ENCODE measurements at places on chromosomes 7 and 10. TPM values are rescaled to one million over a fixed set of nuclear protein-coding genes. Genes with fewer than 3 reads are reported as not detected.

DNA sequence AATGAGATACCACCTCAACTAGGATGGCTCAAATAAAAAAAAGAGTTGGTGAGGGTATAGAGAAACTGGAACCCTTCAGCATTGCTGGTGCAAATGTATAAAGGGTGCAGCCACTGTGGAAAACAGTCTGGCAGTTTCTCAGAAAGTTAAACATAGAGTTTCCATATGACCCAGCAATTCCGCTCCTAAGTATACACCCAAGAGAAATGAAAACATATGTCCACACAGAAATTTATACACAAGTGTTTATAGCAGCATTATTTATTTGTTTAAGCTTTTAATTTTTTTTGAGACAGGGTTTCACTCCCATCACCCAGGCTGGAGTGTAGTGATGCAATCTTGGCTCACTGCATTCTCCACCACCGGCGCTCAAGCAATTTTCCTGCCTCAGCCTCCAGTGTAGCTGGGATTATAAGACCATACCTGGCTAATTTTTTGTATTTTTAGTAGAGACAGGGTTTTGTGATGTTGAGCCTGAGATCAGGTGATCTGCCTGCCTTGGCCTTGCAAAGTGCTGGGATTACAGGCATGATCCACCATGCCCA is 118.2 kb upstream of the KIF5B start:
- no peak for DNase-seq

DNA sequence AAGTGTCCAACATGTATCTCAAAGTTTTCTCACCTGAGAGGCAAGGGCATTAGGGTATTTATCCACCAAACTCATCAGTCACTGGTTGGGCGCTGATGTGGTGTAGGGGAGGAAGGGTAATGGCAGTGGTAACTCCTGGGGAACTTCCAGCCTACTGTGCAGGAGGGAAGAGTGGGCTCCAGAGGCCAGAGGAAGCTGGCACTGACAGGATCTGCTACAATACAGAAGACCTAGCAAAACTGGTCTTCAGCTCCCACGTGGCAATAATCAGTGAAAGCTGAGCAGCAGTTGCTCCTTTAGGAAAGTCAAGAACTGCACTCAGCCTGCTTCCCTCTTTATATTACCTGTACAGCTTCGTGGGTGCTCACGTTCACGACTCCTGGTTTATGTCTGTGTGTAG is 17.2 kb upstream of the CAMK2G start:
- DNase-seq = no peak

DNA sequence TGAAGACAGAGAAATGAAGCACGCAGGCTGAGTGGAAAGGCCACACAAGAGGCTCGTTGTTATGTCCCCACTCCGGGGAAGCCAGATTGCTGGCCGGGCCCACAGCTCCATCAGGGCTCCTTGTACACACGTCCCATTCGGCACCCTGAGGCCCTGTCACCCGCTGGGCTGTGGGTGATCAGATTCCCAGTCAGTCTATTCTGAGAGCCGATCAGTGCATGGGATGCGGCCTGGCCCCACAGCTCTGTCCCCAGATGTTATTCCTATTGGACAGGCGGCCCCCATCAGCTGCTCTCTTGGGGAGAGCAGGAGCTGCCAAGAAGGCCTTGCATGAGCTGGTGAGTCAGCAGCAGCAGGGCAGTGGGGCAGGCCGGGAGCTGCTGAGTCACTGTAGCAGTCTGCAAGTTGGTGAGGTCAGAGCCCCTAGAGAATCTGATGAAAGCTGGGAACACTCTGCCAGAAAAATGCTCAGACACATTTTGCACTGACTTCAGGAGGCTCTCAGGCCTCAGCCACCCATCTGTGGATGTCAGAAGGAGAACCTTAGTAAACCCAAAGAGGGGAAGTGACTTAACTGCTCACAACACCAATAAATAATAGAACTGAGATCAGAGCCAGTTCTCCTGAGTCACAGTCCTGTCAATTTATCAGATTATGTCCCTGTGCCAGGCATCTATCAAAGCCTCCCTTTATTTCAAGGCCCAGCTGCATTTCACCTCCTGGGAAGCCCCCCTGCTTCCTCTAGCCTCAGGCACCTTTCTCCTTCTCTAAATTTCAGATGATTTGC is 9.4 kb upstream of the PSAP start:
- peak; percentile 100 for DNase-seq

DNA sequence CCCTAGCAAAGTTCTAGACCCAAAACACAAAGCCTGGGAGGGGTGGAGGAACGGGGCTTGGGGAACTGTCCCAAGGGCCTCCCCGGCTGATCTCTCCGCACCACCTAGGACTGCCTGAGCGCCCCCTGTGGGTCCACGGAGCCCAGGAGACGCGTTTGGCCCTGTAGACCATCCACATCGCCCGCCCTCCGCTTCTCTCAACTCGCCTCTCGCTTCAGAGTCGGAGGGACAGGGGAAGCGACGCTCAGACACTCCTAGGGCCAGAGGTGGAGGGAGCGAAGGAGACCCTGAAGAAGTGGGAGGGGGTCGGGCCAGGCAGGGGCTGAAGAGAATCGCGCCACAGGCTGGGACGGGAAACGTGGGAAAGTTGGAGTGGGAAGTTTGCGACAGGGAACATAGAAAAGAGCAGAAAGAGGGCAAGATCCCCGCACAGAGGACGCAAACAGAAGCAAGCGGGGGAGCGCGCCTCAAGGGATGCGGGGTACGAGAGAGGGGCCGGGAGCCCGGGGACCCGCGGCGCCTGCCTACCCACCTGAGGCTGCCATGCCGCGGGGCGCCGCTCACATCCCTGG is 378 bp downstream of the PIK3AP1 start:
- DNase-seq = no peak

RAB19 gene
- total RNA-seq = 6.4 TPM

TUBB8 gene
- total RNA-seq = not detected

GRCh38 chr7:73442903-73443500 is 9.4 kb downstream of the FZD9 start:
- no peak for DNase-seq

GRCh38 chr7:129605960-129606614 is 5.4 kb upstream of the NRF1 start:
- DNase-seq = no peak

DNA sequence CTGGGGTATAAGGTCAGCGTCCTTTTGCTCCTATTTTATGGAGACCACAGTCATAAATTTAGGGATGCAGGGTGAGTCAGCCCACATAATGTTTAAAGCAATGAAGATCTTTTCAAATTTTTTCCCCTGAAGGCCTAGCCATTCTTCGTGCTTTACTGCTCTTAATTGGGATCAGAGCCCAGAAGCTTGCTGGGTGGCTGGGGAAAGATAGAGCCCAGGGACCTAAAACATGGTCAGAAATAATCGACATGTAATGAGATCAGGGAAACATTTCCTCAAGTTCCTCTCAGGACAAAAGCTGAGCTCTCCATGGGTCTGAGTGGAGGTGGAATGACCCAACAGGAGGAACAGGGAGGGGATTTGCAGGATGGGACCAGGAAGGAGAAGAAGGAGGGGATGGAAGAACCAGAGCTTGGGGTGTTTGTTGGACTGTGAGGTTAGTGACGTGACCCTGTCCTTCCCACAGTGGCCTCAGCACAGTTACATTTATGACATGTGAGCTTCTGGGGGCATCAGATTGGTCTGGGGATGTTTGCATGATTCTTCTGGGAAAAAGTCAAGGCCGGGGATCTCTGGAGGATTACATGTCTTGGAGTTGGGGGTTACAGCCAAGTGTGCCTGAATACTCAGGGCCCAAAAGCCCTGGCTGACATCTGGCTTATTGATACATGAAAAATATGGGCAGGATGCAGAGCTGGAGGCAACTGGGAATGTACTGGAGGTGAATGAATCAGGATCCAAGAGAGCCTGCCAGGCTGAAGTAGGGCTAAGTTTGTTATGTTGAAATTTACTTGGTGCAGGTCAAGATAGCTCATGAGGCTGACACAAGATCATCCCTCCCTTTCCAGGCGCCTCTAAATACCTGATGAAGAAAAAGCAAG is 477.9 kb downstream of the RPS24 start:
- no peak for DNase-seq

DNA sequence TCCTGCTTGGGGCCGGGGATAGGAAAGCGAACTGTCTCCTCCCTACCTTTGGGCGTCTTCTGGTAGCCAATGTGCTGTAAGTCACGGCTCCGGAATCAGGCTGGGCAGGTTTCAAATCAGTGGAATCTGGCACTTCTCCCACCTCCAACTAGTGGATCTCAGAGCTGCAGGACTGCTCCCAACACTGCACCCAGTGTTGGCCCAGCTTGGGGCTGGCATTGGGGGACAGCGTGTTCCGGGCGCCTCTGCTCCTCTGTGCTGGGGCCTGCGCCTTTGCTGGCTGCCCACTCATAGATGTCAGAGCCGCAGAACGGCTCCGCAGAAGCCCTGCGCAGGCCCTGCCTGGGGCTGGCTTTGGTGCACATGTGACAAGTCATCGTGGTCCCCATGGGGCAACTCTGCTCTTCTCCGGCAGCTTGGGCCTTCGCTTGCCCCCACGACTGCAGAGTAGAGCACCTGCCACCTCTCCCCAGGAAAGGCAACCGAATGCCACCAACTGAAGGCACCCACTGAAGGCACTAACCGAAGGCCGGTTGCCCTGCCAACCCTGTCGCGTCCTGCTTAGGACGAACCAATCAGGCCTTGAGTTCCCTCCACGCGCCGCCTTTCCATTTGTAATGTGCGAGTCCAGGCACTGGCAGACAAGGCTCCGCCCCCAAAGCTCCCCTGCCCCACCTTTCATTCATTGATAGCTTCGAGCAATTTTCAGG is 85.5 kb upstream of the ABI1 start:
- no peak for DNase-seq

GET4 gene
- total RNA-seq = 63.1 TPM

CASTOR2 gene
- 12.2 TPM for total RNA-seq

GRCh38 chr7:66125052-66125694 is 10.5 kb downstream of the CRCP start:
- no peak for DNase-seq

FAM241B gene
- total RNA-seq = 10.3 TPM

MARVELD1 gene
- 37.2 TPM for total RNA-seq

DNA sequence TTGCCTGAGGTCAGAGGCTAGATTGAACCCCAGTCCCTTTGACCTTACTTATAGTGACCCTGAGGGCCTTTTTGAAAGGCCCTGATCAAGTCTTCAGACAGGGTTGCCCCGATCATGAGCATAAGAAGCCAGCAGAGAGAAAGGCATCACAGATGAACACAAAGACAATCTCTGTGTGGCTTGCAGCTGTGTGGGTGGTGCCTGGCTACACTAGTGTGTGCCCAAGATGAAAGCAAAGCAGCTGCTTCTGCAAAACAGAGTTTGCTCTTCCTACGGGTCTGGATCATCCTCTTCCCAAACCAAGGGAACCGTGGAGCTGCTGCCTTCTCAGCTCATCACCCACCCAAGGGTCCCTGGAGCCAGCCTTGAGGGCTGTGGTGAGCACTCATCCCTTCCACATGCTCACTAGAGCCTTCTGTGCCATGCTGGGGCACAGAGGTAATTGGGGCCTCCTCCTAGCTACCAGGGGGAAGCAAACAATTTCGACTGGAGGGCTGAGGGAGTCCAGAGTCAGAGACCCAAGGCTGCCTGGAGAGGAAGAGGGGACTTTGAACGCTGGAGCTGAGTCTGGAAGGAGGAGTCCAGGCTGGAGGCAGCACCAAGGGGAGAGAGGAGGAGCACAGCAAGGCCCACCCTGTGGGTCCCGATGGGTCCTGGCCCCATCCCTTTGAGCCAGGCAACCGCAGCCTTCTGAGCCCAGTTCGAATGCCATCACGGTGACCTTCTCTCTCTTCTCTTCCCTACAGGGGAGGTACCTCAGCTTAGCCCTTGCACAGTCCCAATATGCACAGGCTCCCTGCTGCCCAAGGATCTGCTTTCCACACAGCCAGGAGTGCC is 42.3 kb downstream of the ANTXRL start:
- no peak for DNase-seq

TMEM225B gene
- total RNA-seq = not detected

GRCh38 chr7:140734096-140734495 is 37.6 kb downstream of the NDUFB2 start:
- DNase-seq = no peak

EVX1 gene
- not detected for total RNA-seq

- DNase-seq = no peak
These were observed 51.8 kb downstream of the MARCHF5 start for GRCh38 chr10:92342796-92343195.

DNA sequence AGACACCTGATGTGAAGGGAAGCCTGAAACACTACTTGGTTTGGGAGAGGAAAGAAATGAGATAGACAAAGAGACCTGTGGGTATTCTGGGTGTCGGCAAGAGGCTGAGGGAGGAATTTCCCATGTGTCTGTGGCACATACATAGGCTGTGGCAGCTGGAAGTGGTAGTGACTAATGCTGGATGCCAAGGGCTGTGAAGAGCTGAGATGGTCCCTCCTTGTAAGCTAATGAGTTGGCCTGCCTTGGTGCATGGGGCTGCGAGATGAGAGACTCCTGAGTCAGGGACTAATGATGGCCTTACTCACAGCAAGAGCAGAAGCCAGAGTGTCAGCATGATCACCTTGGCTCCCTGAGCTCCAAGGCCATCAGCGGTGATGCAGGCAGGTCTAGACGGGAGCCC is 119.0 kb upstream of the EEPD1 start:
- DNase-seq = peak; percentile 37

- no peak for DNase-seq
These were observed 19.2 kb upstream of the OR6B1 start for GRCh38 chr7:143980746-143981510.

- DNase-seq = no peak
These were observed 827.0 kb upstream of the IGFBP3 start for GRCh38 chr7:46747869-46748576.

DNA sequence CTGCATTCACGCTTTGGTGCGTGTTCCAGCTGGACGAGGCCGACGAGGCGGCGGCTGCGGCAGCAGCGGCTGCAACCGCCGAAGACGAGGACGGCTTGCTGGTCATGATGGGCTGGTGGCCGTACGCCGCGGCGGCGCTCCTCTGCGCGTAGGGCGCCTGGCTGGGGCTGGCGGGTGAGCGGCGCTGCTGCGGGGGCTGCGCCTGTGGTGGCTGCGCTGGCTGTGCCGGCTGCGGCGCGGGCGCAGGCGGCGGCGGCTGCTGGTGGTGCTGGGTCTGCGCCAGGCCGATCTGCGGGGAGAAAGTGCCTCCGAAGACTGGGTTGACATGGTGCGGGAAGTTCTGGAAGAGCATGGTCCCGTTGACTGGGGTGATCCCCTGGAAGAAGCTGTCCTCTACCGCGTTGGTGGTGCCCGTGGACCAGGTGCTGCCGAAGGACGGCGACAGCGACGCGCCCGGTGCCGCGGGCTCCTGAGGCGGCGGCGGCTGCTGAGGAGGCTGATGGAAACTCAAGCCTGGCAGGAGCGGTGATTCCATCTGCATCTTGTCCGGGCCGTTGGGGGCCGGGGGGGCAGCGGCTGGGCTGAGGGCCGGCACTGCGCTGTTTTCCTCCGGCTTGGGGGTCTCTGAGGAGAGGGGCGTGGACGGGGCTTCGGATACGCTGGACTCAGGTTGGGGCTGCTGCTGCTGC is 51.1 kb downstream of the CPEB3 start:
- no peak for DNase-seq
